ENCODE measurements at places on chromosomes 3 and 15.

DNA sequence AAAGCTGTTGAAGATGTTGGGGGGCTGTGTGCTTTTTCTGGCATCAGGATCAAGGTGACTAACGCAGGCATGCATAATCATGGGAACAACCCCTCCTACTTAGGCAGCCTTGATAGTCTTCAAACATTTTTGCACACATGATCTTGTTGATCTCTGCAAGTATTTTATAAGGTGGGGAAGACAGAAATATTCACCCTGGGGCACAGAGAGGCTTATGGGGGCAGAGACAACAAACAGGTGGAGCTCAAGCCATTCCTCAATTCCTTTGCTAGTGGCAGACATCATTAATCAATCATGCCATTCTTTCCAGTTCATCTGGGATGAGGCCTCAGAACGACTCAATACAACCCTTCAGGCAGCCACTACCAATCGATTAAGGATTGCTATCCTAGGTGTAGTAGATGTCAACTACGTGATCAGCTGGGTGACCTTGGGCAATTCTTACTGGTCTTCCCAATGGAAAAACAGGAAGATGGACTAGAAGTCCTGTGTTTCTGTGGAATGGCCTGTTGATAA, 110.3 kb upstream of the SMAD3 start:
- no peak for DNase-seq

- DNase-seq: peak; percentile 35
Measured at GRCh38 chr15:75785771-75786574, 57.3 kb upstream of the UBE2Q2 start.

DNA sequence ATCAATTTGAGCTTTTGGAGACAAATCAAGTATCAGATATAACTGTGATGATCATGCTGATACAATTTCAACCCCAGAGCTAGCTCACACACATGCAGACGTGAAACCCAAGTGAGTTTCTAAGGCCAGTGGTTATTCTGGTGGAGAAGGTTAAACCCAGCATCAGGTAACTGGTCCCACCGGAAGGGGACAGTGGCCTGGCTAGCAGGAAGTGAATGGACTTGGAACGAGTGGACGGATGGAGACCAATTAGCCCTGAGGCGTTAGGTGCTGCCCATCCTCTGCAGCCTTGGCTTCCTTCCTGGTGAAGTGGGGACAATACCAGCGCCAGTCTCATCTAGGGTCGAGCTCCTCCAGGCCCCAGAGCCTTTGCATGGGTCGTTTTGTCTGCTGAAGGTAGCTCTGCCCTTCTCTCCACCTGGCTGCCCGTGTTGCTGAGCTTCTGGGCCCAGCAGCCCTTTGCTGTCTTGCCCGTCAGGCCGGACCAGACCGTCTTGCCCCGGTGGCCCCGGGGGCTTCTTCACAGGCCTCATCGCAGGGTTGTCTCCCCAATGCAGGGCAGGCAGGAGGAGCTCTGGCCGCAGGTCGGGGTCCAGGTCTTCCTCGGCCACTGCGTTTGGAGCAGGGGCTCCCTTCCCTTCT, 915 bp upstream of the KCTD6 start:
- DNase-seq: no peak

DNA sequence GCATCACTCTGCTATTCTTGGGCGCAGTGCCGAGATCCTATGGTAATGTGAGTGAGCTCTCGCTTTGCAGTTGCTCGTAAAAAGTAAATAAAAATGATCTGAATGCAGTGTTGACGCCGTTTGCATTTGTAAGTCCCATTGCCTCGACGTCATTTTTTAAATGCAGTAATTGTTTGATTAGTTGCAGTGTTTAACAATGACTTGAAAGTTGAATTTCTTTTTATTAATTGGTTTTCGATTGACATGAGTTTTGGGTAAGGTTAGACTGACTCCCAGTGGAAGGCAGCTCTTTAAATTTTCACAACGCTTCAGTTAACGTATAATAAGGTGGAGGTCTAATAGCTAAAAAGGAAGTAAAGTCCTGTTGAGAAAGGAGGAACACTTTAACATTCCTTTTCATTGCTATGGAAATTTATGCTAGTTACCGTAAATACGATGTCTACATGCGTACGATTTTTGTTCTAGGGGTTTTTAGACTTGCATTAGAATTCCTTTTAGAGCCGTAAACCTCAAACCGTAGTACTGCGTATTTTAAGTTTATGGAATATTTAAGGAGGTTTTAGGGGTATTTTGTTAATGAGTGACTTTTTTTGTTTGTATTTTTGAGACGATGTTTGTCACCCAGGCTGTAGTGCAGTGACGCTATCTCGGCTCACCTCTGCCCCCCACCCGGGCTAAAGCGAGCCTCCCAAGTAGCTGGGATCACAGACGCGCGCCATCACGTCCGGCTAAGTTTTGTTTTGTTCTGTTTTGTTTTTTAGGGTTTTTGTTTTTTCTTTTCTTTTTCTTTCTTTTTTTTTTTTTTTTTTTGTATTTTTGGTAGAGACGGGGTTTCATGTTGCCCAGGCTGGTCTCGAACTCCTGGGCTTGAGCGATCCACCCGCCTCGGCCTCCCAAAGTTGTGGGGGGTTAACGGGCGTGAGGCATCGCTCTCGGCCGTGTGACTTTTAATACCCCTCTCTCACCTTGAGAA, 1.4 kb downstream of the MORF4L1 start:
- peak; percentile 37 for DNase-seq

- peak; percentile 28 for DNase-seq
Measured at GRCh38 chr15:50676799-50677483, 9.7 kb downstream of the TRPM7 start.

DNA sequence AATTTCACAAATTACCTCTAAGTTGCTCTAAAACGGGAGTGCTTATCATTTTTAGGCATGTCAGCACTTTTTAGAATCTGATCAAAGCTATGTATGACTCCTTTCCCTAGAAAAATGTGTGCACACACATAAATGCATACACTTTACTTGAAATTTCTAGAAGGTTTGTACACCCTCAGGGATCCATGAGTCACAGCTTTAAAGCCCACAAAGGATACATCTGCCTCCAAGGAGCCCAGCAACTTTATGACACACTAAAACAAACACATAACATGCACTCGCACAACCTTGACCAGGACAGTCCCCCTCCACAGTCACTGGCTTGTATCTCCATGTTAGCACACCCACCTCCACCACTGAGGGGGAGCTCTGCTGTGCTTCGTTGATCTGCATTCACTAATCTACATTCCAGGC, 722.0 kb upstream of the CFAP20DC start:
- peak; percentile 82 for DNase-seq

GRCh38 chr3:70409018-70409417, 96.6 kb upstream of the MDFIC2 start:
- DNase-seq: no peak

DNA sequence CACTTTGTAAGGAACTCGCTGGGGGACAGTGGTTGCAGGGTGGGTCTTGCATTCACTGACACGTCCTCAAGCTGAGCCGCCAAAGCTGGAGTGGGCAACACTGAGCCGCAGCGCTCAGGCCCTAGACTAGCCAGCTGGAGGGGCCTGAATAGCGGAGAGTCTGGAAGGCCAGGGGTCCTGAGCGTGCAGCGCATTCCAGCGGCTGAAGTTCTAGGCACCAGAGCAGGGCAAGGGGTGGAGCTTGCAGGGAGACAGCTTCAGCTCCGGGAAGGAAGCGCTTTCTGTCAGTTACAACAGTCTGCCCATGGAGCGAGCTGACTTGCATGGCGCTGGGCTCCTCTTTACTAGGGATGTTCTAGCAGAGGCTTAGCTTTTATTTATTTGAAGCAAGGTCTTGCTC, 2.7 kb downstream of the MAP6D1 start:
- DNase-seq: no peak

DNA sequence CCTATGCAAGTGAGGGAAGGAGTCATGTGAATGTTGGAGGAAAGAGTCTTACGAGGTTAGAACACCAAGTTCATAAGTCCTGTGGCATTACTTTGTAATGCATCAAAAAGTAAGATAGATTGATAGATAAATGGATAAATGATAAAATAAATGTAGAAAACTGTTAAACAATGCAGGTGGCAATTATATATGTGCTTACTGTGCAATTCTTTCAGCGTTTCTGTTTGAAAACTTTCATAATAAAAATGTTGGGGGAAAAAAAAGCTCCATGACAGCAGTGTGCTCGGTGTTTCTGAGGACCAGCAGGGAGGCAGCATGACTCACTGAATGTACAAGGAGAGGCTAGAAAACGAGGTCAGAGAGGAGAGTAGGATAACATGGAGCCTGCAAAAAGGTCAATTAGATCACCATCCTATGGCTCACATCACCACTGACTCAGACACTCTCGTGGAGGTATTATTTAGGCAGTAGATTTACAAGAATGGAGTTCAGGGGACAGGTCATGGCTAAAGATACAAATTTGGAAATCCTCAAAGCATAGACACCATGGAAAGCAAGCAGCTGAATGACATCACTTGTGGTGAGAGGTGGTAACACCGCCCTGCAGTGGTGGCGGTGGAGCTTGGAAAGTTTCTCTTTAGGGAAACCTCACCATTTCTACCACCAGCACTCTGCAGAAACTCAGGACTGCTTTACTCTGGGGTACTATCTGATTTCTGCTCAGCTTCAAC, 219.8 kb downstream of the CTNNB1 start:
- peak; percentile 56 for DNase-seq

- no peak for DNase-seq
Measured at GRCh38 chr15:93882779-93883178, 348.6 kb upstream of the MCTP2 start.

DNA sequence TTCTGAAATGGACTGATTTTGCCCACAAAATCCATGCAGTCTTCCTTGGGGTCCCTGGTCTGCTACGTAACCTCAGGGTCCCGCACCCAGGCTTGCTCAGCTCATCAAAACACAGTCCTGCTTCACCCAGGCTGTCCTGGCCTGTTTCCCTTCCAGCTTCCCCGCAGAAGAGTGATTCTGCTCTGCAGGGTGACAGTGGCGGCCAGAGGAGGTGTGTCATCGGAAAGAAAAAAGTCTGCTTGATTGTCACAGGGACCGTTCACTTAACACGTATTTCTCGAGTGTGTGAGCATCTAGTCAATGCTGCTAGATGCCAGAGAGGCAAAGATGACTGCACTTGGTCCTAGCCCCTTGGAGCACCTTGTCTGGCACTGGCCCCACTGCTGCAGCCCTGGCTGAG, 50.1 kb upstream of the ABHD2 start:
- DNase-seq: no peak

DNA sequence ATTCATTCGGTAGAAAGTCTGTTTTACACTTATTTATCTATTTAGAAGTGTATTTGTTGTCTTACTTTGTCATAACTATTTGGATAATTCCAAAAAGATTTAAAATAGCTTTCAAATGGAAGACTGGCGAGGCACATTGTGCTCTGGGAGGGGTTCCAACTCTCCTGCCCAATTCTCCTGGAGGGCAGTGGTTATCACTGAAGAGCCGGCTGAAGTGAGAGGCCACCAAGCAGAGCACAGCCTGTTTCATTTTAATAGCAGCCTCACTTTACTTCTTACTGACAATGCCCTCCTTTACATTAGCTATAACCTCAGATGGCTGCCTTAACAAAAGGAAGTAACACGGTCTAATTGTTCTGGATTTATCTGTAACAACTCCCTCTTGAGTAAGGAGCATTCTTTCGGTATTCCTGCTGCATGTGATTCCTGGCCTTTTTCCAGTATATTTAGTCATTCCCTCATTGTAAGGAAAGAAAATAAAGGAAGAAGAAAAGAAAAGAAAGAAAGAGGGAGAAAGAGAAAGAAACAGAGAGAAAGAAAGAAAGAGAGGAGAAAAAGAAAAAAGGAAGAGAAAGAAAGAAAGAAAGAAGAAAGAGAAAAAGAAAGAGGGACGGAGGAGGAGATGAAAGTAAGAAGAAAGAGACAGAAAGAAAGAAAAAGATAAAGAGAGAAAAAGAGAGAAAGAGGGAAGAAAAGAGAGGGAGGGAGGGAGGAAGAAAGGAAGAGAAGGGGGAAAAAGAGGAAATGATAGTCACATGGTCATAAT, 339.8 kb upstream of the WNT5A start:
- DNase-seq: peak; percentile 48

DNA sequence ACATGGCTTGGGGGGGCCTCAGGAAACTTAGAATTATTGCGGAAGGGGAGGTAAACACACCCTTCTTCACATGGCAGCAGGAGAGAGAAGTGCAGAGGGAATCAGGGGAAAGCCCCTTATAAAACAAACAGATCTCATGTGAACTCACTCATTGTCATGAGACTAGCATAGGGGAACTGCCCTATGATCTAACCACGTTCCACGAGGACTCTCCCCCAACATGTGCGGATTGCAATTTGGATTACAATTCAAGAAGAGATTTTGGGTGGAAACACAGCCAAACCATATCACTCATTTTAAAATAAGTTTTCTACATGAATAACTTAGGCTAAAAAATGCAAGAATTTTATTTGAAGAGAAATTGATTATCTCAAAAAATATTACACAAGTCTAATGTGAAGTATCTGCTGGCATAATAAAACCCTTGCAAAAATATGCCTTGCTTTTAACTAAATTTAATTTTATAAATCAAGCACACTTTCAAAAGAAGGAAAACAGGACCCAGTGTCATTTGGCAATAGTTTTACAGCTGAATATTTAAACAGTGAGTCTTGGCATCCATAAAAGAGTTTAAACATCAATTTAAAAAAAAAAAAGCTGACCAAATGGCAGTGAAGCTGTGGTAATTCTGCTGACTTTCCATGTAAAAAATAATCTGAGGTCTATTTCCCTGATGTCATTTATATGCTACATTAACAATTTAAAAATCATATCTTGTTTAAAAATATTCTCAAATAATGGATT, 1057.2 kb downstream of the NAALADL2 start:
- DNase-seq: no peak

DNA sequence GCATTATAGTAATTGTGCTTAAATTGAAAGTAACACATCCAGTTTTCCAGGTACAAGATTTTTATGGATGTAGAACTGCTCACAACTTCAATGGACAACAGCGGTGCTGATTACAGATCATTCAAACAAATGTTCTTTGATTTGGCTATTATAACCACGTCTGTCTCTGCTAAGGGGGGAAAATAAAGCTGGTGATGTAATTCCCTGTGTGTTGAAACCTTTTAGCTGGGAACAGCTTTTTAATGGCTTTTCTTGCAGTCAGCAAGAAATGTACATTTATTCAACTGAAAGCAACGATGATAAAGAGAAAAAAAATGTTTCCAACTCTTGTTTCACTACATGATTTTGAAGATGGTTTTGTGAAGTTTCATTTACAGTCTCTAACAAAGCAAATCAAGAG, 431.9 kb upstream of the AGTR1 start:
- no peak for DNase-seq

DNA sequence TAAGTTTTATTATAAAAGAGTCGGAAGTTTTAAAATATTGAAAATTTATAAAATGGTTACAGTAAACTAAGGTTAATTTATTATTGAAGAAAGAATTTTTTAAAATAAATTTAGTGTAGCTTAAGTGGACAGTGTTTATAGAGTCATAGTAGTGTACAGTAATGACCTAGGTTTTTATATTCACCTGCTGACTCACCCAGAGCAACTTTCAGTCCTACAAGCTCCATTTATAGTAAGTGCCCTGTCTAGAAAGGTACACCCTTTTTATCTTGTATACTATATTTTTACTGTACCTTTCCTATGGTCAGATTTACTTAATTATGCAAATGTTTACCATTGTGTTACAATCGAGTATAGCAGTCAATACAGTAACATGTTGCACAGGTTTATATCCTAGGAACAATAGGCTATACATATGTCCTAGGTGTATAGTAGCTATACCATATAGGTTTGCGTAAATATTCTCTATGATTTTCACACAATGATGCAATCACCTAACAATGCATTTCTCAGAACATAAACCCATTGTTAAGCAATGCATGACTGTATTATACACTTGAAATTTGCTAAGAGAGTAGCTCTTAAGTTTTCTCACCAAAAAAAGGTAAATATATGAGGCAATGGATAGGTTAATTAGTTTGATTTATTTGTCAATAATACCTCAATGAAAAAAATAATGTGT, 106.9 kb upstream of the CD96 start:
- no peak for DNase-seq

GRCh38 chr3:149235599-149236424, 14.2 kb upstream of the CP start:
- no peak for DNase-seq

Data from astrocyte of the hippocampus (primary cell).